ENCODE measurements at places on chromosomes 7 and 10. TPM values are rescaled to one million over a fixed set of nuclear protein-coding genes. Genes with fewer than 3 reads are reported as not detected.

MUC12 gene
- total RNA-seq: 20.9 TPM

GRCh38 chr7:141073173-141073640 is 657 bp upstream of the TMEM178B start:
- no peaks in the 10 kb centered on the region for H3K36me3 ChIP-seq
- peak overlapping the region; percentile 58 for H3K4me3 ChIP-seq
- no peaks in the 10 kb centered on the region for H3K4me1 ChIP-seq
- DNase-seq: peak; percentile 21
- no peaks in the 10 kb centered on the region for H3K27me3 ChIP-seq
- H3K27ac ChIP-seq: peak overlapping the region; percentile 68

DNA sequence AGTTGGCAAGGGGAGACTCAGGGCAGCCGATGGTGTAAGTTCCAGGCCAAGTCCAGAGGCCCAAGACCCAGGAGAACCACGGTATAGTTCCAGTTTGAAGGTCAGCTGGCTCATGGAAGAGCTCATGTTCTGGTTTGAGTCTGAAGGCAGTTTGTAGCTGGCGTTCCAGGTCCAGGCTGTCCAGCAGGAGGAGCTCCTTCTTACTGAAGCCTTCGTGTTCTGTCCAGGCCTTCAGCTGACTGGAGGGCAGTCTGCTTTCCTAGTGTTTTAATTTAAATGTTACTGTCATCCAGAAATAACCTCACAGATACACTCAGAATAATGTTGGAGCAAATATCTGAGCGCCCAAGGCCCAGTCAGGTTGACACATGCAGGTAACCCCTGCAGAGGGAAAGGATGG is 4.2 kb downstream of the SUN1 start:
- DNase-seq: no peak
- H3K27ac ChIP-seq: no peak overlapping the region
- no peak overlapping the region for H3K4me3 ChIP-seq
- H3K4me1 ChIP-seq: peaks cover 6% of the 10 kb centered on the region

GRCh38 chr7:97001221-97001620 is 4.1 kb upstream of the DLX6 start:
- H3K27me3 ChIP-seq: peaks cover 69% of the 10 kb centered on the region
- H3K27ac ChIP-seq: no peak overlapping the region
- DNase-seq: no peak
- peaks cover 2% of the 10 kb centered on the region for H3K4me1 ChIP-seq

GRCh38 chr7:141302617-141303016 is 228.8 kb downstream of the TMEM178B start:
- no peaks in the 10 kb centered on the region for H3K4me1 ChIP-seq
- no peak overlapping the region for H3K4me3 ChIP-seq
- H3K36me3 ChIP-seq: no peaks in the 10 kb centered on the region

DNA sequence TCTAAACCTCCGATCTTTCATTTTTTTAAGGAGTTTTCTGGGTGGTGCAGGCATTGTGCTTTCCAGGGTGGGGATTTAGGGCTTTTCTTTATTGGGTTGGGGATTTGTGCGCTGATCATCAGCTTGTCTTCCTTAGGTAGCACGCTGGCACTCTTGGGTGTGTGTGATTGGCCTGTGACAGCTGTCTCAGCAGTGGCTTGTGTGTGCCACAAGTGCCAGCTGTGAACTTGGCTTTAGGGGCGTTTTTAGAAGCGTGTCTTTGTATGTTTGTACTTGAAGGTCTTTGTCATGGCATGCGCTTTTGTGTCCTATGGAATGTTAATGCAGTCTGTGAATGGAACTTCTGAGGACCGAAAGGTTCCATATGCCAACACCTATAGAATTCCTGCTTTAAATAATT is 788 bp downstream of the AKAP9 start:
- no peaks in the 10 kb centered on the region for H3K36me3 ChIP-seq
- no peaks in the 10 kb centered on the region for H3K4me1 ChIP-seq
- peak overlapping the region; percentile 93 for H3K27ac ChIP-seq
- H3K4me3 ChIP-seq: peak overlapping the region; percentile 65
- H3K27me3 ChIP-seq: no peaks in the 10 kb centered on the region

DNA sequence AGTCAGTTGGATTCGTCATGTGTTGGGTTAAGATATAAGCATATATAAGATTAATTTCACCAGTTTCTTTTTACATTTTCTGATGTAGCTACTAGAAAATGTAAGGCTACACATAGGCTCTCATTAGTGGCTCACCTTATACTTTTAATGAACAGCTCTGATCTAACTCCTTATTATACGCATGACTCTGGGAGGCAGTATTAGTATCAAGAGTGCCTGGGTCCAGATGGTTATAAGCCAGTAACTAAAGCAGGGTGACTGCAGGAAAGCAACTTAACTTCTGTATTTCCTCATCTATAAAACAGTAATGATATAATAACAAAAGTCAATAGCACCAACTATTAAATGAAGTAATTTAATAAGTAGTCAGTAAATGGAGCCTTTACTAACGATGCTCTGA is 1.4 kb upstream of the ELMO1 start:
- no peaks in the 10 kb centered on the region for H3K36me3 ChIP-seq
- no peak for DNase-seq
- no peaks in the 10 kb centered on the region for H3K27me3 ChIP-seq
- no peak overlapping the region for H3K4me3 ChIP-seq
- H3K27ac ChIP-seq: no peak overlapping the region

GRCh38 chr7:8290645-8291308 is 28.8 kb upstream of the ICA1 start:
- no peak overlapping the region for H3K4me3 ChIP-seq
- no peaks in the 10 kb centered on the region for H3K4me1 ChIP-seq
- no peaks in the 10 kb centered on the region for H3K36me3 ChIP-seq
- peak; percentile 60 for DNase-seq
- no peaks in the 10 kb centered on the region for H3K27me3 ChIP-seq
- H3K27ac ChIP-seq: no peak overlapping the region

DNA sequence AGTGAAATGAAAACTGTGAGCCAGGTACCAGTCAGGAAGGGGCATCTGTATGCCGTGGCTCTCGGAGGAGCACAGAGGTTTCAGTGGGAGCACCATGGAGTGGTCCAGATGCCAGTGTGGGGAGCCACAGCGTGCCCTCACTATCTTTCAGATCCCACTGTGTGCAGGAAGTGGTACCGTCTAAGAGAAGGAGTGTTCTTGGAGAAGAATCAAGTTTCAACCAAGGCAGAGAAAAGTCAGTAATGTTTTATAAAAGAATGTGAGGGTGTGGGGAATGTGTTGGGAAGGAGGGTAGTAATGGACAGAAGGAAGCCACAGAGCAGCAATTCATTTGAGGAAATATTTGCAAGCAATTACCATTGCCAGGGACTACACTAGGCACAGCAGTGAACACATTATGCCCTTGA is 35.6 kb downstream of the PRKAR2B start:
- H3K27me3 ChIP-seq: no peaks in the 10 kb centered on the region
- DNase-seq: no peak
- no peak overlapping the region for H3K27ac ChIP-seq
- no peaks in the 10 kb centered on the region for H3K4me1 ChIP-seq
- H3K4me3 ChIP-seq: no peak overlapping the region
- H3K36me3 ChIP-seq: no peaks in the 10 kb centered on the region

GRCh38 chr7:8115547-8116402 is 146.2 kb downstream of the ICA1 start:
- H3K27ac ChIP-seq: no peak overlapping the region
- H3K36me3 ChIP-seq: no peaks in the 10 kb centered on the region
- DNase-seq: no peak
- no peak overlapping the region for H3K4me3 ChIP-seq
- no peaks in the 10 kb centered on the region for H3K27me3 ChIP-seq

DNA sequence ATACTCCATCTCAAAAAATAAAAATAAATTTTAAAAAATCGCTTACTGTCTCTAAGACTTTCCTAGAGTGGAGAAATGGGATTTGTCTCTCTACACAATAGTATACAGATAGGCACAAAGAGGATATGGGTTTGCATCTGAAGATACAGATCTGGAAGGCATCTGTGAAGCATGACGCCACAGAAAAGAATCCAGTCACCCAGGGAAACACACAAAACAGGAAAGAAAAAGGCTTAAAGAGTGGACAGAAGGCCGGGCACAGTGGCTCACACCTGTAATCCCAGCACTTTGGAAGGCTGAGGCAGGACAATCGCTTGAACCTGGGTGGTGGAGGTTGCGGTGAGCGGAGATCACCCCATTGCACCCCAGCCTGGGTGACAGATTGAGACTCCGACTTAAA is 61.3 kb downstream of the SKIDA1 start:
- no peak for DNase-seq
- no peaks in the 10 kb centered on the region for H3K27me3 ChIP-seq
- no peaks in the 10 kb centered on the region for H3K36me3 ChIP-seq
- no peak overlapping the region for H3K27ac ChIP-seq
- no peak overlapping the region for H3K4me3 ChIP-seq

DNA sequence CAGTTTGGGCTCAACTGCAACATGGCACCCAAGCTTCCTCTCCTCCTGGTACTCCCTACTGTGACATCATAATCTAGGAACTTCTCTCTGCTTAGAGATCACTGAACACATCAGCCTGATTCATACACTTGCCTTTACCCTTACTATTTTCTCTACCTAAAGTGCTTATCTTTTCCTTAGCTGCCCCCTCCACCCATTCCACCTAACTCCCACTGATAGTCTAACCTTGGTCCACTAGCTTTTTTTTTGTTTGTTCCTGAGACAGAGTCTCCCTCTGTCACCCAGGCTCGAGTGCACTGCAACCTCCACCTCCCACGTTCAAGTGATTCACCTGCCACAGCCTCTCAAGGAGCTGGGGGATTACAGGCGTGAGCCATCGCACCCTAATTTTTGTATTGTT is 15.9 kb downstream of the CUL2 start:
- no peaks in the 10 kb centered on the region for H3K4me1 ChIP-seq
- H3K4me3 ChIP-seq: no peak overlapping the region
- H3K27me3 ChIP-seq: no peaks in the 10 kb centered on the region

- no peaks in the 10 kb centered on the region for H3K27me3 ChIP-seq
- no peak for DNase-seq
- H3K4me3 ChIP-seq: no peak overlapping the region
- no peaks in the 10 kb centered on the region for H3K36me3 ChIP-seq
- H3K27ac ChIP-seq: no peak overlapping the region
Measured at GRCh38 chr7:45721686-45722598, 147.8 kb downstream of the ADCY1 start.

DNA sequence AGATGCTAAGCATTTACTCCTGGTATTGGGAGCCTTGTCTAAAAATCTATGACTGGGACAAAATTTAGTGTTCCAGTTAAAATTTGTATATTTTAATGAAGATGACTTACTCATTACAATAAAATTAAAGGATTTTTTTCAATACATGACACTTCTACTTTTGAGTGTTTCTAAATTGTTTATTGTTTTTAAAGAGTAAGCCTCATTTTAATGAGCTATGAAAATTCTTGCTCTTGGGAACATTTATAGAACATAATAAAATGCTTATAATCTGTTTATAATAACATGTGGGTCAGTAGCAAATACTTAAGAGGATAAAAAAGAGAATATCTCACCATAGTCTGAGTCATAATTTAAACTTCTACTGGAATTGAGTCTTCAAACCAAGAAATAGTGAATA is 149.5 kb downstream of the PLCE1 start:
- H3K4me3 ChIP-seq: no peak overlapping the region
- DNase-seq: no peak
- no peaks in the 10 kb centered on the region for H3K36me3 ChIP-seq
- no peak overlapping the region for H3K27ac ChIP-seq
- H3K27me3 ChIP-seq: no peaks in the 10 kb centered on the region

- no peaks in the 10 kb centered on the region for H3K36me3 ChIP-seq
- no peak for DNase-seq
- no peak overlapping the region for H3K4me3 ChIP-seq
- no peak overlapping the region for H3K27ac ChIP-seq
- no peaks in the 10 kb centered on the region for H3K27me3 ChIP-seq
- H3K4me1 ChIP-seq: no peaks in the 10 kb centered on the region
Measured at GRCh38 chr7:32253299-32253698, 183.1 kb upstream of the PDE1C start.

DNA sequence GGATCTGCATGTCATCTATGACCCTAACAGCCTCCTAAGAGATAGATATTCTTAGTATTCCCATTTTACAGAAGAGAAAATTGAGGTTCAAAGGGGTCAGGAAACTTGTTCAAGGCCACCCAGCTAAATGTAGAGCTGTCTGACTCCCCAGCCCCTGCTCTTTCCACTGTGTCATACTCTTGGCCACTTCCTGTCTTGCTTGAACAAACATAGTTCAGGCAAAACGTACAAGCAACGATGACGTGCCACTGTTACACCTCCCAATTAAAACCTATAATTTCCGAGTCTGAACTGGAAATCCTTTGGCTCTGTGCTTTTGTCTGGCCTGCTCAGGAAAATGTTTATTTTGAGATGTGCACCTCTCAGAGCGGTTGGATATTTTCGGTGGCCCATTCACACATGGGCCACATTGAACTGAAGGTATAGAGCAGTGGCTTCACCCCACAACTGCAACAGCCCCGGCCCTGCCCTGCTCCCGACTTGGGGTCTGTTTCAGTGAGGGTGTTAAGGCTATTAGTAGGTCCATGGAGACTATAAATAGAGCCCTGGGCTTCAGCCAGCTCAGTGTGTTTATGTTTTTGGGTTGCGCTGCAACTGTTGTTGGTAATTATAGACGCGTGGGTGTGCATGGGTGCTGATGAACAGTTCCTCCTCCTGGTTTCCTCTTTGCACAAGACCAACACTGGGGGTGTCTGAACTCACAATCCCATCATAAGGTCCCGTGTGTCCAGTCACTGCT is 172.3 kb upstream of the ADO start:
- no peak for DNase-seq
- H3K4me1 ChIP-seq: no peaks in the 10 kb centered on the region
- H3K27ac ChIP-seq: no peak overlapping the region
- H3K27me3 ChIP-seq: no peaks in the 10 kb centered on the region

DNA sequence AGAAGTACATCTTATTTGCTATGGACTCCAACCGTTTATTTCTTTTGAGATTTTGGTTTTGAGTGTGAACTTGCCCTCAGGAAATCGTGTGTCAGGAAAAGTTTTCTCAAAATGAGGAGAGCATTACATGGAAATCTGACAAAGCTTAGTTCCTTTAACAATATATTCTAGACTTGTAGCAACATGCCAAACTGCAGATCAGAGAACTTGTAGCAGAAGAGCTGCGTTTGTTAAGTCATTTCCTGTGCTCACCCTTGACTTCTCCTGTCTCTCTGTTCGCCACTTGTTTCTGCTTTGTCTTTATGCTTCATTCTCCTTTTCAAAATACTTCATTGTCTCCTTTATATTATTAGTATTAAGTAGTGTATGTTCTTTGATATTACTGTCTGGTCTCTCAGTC is 116.6 kb upstream of the FOXP2 start:
- H3K27me3 ChIP-seq: no peaks in the 10 kb centered on the region
- no peaks in the 10 kb centered on the region for H3K36me3 ChIP-seq
- no peak for DNase-seq
- no peak overlapping the region for H3K27ac ChIP-seq

DNA sequence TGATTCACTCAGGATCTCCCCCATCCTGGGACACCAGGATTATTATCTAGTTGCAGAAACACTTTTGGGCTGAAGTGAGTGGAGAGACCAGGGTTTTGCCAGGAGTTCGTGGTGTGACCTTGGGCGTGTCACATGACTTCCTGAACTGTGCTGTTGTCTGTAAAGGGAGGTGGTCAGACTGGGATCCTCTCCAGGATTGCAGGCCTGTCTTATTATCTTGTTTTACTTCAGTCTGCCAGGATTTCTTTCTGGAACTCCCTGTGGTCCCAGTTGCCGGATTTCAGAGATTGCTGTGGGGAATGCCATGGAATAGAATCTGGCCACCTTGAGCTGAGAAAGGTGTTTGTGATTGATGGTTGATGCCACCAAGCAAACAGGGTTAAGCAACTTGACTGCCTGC is 35.8 kb downstream of the CRCP start:
- peak overlapping the region; percentile 32 for H3K27ac ChIP-seq
- no peaks in the 10 kb centered on the region for H3K36me3 ChIP-seq
- H3K4me1 ChIP-seq: no peaks in the 10 kb centered on the region
- H3K4me3 ChIP-seq: no peak overlapping the region
